ENCODE measurements at places on chromosomes 3 and 15. TPM values are rescaled to one million over a fixed set of nuclear protein-coding genes. Genes with fewer than 3 reads are reported as not detected.

EPHB3 gene
- 5.5 TPM for total RNA-seq

GRCh38 chr15:62047282-62047827 is 12.9 kb downstream of the VPS13C start:
- no peak for DNase-seq

CHRNA3 gene
- total RNA-seq: not detected

DNA sequence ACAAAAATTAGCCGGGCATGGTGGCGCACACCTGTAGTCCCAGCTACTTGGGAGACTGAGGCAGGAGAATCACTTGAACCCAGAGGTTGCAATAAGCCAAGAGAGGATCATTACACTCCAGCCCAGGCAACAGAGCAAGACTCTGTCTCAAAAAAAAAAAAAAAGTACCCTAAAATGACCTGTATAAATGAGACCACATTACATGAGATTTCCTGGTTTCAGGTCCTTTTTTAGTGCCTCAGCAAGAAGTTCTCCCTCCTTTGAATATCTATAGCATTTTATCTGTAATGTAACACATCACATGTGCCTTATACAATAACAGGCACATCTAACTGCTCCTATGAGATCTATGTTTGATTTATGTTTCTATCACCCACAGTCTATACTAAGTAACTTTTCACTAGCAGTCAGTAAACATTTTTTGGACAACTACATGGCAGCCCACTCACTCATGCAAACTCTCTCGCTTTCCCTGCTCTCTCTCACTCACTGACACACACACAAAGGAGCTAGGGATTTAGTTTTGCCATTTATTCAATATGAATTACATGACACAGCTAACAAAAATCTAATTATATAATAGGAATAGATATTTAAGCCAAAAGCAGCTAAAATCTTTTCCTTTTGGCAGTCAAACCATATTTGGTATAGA is 34.1 kb downstream of the ADAM10 start:
- DNase-seq: no peak

IMPG2 gene
- under 0.01 TPM for total RNA-seq

GRCh38 chr3:129627350-129628168 is 21.1 kb upstream of the PLXND1 start:
- DNase-seq: peak; percentile 84

GRCh38 chr3:178795349-178795748 is 259.1 kb downstream of the KCNMB2 start:
- DNase-seq: no peak

DNA sequence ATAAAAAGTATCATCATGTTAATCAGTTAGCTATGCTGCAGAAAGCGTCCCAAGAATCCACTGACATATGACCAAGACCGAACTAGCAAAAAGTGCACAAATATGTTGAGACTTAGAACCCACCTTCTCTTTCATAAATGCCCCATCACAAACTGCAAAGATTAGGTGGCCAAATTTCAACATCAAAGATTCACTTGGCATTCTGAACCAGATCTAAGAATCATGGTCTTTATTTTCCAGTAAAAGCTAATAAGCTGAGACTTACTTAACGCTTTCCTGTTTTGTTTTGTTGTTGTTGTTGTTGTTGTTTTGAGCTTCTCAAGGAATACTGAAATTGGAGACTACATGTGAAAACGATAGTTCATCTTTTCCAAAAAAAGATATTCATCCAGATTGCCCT is 62.4 kb downstream of the ZBTB20 start:
- no peak for DNase-seq

GPR176 gene
- 50.8 TPM for total RNA-seq

- DNase-seq: no peak
These were observed 10.1 kb downstream of the TERC start for GRCh38 chr3:169754711-169755110.

- no peak for DNase-seq
These were observed 24.9 kb downstream of the TTC14 start for GRCh38 chr3:180626844-180627243.

GRCh38 chr15:38689522-38689921 is 124.9 kb upstream of the RASGRP1 start:
- no peak for DNase-seq

CD86 gene
- total RNA-seq: not detected

DNA sequence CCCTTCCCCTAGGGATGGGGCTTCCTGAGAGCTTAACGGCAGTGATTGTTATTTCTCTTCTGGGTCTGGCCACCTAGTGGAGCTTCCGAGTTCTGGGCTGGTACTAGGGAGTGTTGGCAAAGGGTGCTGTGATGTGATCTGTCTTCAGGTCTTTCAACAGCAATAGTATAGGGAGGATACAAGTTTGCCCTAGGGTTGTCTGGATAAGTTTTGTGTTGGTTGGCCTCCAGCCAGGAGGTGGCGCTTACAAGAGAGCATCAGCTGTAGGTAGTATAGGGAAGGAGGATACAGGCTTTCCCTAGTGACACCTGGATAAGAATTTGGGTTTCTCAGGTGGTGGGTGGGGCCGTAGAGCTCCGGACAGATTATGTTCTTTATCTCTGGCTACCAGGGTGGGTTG is 19.2 kb upstream of the CPOX start:
- peak; percentile 26 for DNase-seq

DNA sequence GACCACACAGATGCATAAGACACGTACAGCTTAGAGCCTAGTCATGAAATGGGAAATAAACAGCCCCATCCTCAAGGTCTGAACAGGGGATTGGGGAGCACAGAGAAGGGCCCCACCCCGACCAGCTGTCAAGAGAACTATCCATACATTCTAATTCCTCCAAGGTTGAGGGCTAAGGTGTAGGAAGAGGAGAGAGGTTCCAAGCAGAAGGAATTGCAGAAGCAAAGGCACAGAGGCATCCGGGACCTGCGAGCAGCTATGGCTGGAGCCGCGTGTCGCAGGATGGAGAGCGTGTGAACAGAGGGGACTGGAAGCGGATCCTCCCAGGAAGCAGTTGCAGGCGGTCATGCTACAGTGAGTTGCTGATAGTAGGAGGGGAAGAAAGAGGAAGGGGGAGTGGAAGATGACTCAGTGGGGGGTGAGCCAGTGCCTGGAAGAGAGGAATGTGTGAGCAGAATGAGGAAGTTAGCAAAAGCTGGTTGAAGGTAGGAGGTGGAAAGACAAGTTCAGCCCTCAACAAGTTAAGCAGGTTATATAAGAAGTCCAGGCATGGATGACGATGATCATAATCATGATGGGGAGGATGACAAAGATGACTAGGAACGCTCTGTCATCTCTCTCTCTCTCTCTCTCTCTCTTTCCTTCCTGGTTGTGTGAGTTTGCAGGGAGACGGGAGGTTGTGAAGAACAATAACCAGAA is 89.7 kb downstream of the LIPC start:
- DNase-seq: peak; percentile 49

- DNase-seq: no peak
These were observed 9.8 kb downstream of the MSL2 start for GRCh38 chr3:136186344-136186743.

- peak; percentile 93 for DNase-seq
These were observed 41.8 kb downstream of the ITGB5 start for GRCh38 chr3:124845406-124845805.

GRCh38 chr15:54820098-54820497 is 376.6 kb downstream of the RSL24D1 start:
- DNase-seq: no peak

DNA sequence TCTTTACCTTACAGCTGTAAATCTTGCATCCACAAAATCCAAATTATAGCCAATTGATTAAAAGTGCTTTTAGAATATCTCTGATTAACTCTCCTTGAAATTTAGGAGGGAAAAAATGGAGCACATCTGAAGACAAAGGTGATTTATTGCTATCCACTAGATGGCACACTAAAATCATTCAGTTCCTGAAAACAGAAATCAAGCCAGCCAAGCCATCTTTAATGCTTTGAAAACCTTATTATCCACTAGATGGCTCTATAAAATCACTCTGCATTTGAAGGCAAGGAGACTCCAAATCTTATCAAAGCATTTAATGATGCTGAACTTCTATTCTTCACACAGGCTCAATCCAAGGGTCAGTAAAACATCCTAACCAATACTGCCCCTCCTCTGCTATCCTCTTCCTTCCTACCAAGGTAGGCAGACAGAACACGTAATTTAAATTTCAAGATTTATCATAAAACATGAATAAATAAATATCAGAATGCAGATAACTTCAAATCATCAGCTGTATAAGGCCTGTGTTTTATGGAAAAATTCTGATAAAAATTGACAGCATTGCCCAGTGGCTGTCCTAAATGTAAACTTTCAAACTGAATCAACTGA is 48.4 kb downstream of the GOLIM4 start:
- peak; percentile 82 for DNase-seq

DNA sequence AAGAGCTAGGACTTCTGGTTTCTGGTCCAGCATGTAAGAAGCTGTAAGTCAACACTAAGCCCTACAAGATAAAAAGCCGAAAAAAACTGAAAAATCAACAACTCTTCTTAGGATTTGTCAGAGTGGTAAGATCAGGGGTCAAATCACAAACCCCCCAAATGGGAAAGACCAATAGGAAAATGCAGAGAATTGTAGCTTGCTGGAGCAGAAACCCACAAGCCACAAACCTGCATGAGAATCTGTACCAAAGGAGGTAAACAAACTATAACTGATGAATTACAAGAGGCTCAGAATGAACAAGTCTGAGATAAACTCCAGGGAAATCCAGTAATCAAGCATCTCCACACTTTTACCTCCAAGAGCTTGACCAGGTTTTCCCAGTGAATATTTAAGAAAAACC is 36.0 kb downstream of the RFX7 start:
- DNase-seq: no peak
